Activated CD4-positive, alpha-beta T cell treated with anti-CD3 and anti-CD28 coated beads, Interleukin-10, Interleukin-2, amounts not matched to agents 100 ng/mL and 50 ng/mL, durations not matched to agents 16 hours and 8 hours (primary cell): ENCODE measurements at places on chromosomes 7 and 10.

GRCh38 chr10:71946700-71947099 is 17.5 kb upstream of the CHST3 start:
- DNase-seq: no peak

DNA sequence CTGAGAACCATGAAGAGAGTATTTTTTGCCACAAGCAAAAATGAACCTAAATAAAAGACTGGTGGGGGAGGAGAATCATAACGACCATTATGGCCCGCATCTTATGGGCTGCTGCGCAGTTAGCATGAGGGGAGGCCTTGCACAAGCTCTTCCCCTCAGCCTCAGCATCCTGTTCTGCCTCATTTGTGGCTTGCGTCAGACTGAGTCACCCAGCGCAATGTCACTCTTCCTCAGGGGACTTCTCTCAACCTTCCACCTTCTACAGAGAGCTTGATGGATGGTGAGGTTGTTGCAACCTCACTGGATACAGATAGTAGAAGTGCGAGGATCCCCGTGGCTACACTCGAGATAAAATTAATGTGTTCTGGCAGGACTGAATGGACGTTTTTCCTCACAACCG is 16.8 kb upstream of the GPR15LG start:
- DNase-seq: peak; percentile 66

DNA sequence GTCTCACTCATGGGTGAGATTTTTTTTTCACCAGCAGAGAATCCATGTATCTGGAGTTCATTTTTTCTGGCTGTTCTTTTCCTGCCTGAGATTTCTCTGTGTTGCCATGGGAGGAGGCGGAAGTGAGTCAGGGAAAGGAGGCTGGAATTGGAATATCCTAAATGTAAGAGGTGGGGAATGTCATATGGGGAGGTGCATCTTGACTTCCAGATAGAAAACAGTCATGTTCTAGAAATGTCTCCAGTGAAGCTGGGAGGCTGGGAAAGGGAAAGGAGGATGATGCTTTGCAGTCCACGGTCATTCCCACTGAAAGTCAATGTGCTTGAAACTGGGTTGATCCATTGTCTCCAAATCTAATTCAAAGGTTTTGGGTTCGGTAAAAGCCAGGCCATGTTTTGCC is 39.7 kb upstream of the HPS1 start:
- DNase-seq: no peak

GRCh38 chr10:124971276-124971675 is 29.4 kb downstream of the ZRANB1 start:
- no peak for DNase-seq

- no peak for DNase-seq
These were observed 533.4 kb downstream of the TCERG1L start for GRCh38 chr10:130778166-130778545.

GRCh38 chr7:116340201-116340847 is 130.0 kb downstream of the TES start:
- no peak for DNase-seq
